Putamen (tissue), 1 donor: ENCODE measurements at places on chromosomes 2 and 18.
A peak's percentile ranks its signal among the peaks of the same experiment; 100 is the strongest.

- DNase-seq, result peak; percentile 63
Observed at GRCh38 chr18:21484851-21485636, 115.5 kb downstream of the ESCO1 start.

GRCh38 chr2:159694500-159695040 lies 17.7 kb upstream of the MARCHF7 start:
- DNase-seq, result no peak

DNA sequence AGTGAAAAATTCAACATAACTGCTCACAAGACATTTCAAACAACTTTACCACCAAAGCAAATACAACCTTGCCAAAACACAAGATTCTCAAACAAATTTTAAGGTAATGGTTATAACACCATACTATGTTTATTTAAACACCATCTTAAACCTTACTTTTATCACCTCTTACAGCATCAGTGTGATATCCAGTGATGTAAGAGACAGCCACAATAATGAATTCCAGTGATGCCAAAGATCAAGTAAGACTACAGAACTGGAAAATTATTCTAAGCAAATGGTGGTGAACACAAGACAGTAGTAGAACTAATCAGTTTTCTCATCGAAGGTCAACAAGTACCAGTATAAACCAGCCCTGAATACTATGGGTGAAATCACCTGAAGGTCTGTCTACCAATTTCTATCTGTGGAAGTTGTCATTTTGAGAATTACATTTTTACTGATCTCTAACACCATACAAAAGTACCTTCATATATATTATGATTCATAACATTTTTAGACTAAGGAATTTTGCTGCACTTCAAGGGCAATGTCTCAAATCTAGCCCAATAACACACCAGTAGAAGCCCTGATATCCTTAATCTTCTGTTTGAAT lies 146.2 kb downstream of the RBMS1 start:
- DNase-seq, result no peak

GRCh38 chr2:49207204-49207603 lies 52.9 kb upstream of the FSHR start:
- DNase-seq, result no peak

GRCh38 chr18:37422116-37422515 lies 143.5 kb downstream of the CELF4 start:
- DNase-seq, result no peak

DNA sequence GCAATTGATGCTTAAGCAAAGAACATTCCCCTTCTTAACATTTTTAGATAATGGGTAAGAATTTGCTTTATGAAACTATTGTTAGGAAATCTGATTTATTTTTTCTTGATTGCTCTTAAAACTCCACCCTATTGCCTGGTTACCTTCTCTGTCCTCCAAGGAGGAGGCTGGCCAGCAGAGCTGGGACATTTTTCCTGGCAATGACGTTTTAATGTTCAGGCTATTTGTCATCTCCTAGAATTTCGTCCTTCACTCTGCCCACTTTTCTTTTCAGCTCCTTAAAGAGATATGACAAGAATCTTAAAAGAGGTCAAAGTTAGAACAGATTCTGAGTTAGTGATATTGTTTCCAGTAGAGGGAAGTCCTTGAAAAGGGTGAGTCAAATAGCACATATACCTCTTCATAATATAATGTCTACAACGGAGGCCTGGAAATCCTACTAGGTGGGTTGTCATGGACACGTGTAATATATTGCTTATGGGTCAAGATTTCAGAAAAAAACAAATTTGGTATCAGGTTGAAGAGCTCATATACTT lies 141.0 kb downstream of the CMPK2 start:
- no peak for DNase-seq

- DNase-seq, result no peak
Observed at GRCh38 chr2:72619626-72620025, 206.2 kb downstream of the EXOC6B start.

DNA sequence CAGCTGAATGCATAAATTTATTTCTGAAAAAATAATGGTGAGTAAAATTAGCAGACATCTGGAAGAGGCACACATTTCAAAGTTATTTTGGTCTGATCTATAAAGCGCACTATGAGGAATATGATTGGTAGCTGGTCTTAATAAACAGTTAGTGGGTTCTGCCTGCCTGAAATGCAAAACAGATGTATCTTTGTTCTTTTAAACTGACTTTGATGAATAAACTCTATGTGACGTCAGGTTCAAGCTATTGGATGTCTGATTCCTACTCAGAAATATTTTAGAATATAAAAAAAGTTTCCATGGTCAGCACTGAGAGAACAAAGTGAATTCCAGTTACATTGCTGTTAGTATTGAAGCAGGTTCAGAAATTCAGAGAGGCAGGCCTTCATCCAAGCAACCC lies 136.4 kb downstream of the TPGS2 start:
- no peak for DNase-seq

- no peak for DNase-seq
Observed at GRCh38 chr2:42795841-42796301, 3.5 kb upstream of the HAAO start.

GRCh38 chr2:191233533-191233932 lies 11.7 kb upstream of the MYO1B start:
- DNase-seq, result no peak

GRCh38 chr2:56232912-56233311 lies 49.1 kb downstream of the CCDC85A start:
- no peak for DNase-seq

DNA sequence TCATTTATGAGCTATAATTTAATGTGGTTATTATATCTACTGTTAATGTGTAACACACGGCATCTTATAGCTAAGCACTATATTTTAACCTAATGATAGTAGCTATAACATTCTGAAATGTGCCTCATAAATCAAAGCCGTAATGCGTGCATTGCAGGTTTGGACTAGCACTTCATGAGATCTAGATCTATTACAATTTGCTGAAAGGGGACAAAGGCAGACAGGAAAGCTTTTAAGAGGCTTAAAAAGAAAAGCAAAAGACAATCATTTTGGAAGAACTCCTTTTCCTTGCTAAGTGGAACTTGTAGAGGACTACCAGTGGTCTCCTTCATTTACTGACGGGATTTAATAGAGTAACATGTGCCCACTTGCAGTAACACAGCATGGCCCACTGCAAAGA lies 213.1 kb downstream of the NBAS start:
- DNase-seq, result no peak

- DNase-seq, result no peak
Observed at GRCh38 chr2:2571301-2572150, 240.5 kb upstream of the MYT1L start.

DNA sequence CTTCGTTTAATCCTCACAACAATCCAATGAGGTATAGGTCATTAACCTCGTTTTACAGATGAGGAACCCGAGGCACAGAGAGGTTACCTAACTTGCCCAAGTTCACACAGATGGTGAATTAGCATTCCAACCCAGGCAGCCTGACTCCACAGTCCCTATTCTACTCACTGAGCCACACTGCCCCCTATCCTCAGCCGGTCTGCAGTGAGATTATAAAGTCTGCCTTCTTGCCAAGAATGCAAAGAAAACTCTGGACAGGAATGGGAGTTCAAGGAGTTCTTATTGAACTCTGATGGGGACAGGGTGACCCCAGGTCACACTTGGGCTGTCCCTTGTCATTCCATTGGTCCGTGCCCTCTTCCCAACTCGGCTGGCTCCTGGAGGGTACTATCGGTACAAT lies 118.1 kb upstream of the MSH6 start:
- no peak for DNase-seq

GRCh38 chr2:63654959-63655358 lies 66.2 kb downstream of the MDH1 start:
- no peak for DNase-seq

GRCh38 chr2:142880279-142880678 lies 2.8 kb downstream of the KYNU start:
- peak; percentile 36 for DNase-seq

- DNase-seq, result no peak
Observed at GRCh38 chr2:191646163-191646902, 31.6 kb upstream of the NABP1 start.
